ENCODE measurements at places on chromosomes 2 and 18. TPM values are rescaled to one million over a fixed set of nuclear protein-coding genes. Genes with fewer than 3 reads are reported as not detected.

DNA sequence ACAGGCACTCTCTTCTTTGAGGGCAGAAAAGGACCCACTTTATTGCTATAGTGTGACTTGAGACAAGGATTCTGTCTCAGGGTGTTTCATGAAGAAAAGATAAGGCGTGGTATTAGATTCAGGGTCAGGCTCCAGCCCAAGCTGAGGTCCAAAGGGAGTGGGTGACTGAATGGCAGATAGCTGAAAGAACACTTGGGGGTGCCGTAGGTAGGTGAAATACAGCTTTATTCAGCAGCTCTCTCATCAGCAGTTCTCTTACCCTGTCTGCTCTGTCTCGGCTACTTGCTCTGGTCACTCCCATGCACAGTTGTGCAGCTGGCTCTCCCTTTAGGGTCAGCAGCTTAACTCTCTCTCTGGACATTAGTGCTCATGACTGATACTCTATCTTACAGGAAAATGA is 379.9 kb downstream of the LPIN1 start:
- DNase-seq: no peak
- H3K4me3 ChIP-seq: no peak overlapping the region

Gene KCNJ13
- total RNA-seq: not detected

Gene CCBE1
- 3.1 TPM for total RNA-seq

- no peaks in the 10 kb centered on the region for H3K36me3 ChIP-seq
- DNase-seq: no peak
- no peak overlapping the region for H3K27ac ChIP-seq
- H3K4me3 ChIP-seq: no peak overlapping the region
Observed at GRCh38 chr18:48529796-48530195, 9.0 kb upstream of the CTIF start.

- H3K36me3 ChIP-seq: no peaks in the 10 kb centered on the region
- no peaks in the 10 kb centered on the region for H3K4me1 ChIP-seq
- no peaks in the 10 kb centered on the region for H3K27me3 ChIP-seq
- H3K27ac ChIP-seq: no peak overlapping the region
- no peak for DNase-seq
- no peak overlapping the region for H3K4me3 ChIP-seq
Observed at GRCh38 chr2:235234736-235235135, 259.1 kb upstream of the AGAP1 start.

DNA sequence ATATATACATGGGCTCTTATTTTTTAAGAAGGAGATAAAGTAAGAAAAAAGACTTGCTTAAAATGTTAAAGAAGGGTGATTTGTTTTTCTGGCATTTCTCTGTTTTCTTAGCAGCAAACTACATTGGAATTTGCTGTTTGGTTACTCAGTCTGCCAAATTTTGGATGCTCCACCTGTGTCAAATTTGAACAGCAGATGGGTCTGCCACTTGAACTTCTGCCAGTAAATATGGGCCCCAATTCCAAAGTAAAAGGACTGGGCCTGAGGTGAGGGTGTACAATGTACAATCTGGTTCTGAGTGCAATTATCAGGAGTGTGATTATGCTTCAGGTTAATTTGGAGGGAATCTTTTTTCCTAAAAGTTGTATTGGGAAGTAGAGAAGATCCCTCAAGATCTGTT is 794.5 kb downstream of the DSC3 start:
- no peaks in the 10 kb centered on the region for H3K27me3 ChIP-seq
- no peak overlapping the region for H3K27ac ChIP-seq
- H3K36me3 ChIP-seq: no peaks in the 10 kb centered on the region

Gene SLC11A1
- total RNA-seq: 1.1 TPM

Gene PLEKHM3
- total RNA-seq: 8.3 TPM

Gene SLC5A7
- total RNA-seq: not detected

- H3K27me3 ChIP-seq: no peaks in the 10 kb centered on the region
- H3K27ac ChIP-seq: peak overlapping the region; percentile 88
- peak overlapping the region; percentile 82 for H3K4me3 ChIP-seq
- no peak for DNase-seq
- H3K36me3 ChIP-seq: no peaks in the 10 kb centered on the region
Observed at GRCh38 chr2:36357847-36358659, 2.5 kb downstream of the CRIM1 start.

DNA sequence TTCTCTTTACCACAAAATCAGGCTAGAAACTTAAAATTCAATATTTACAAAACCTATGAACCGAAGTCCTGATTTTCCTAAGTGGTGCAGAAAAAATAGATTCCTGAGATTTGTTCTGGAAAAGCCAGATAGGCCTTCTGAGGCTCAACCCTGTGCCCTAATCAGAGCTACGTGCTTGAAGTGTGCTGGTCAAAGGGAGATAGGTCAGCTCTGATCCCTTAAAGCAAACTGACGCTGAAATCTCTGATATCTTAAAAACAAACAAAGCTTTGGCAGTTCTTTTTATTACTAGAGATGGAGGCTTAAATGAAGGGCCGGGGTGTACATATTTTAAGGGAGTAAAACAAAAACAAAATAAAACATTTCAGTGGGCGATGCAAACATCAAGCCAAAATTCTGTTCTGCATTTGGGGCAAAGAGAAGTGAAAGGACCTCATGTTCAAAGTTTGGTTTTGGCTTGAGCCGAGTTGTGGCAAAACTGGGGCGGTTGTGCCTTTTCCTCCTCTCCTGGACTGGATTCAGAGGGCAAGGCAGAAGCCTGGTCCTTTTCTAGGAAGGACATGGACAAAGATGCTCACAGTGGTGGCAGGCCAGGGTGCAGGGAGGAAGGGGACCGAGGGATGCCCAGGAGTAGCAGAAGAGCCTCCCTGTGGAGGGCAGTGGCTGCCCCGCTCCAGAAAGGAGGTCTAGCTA is 295.0 kb downstream of the CDCA7 start:
- H3K4me1 ChIP-seq: no peaks in the 10 kb centered on the region
- DNase-seq: no peak
- no peak overlapping the region for H3K27ac ChIP-seq
- no peak overlapping the region for H3K4me3 ChIP-seq

Gene INO80D
- total RNA-seq: 29.9 TPM

GRCh38 chr2:3661149-3661660 is 3.2 kb downstream of the ALLC start:
- no peak overlapping the region for H3K4me3 ChIP-seq
- no peak overlapping the region for H3K27ac ChIP-seq
- H3K27me3 ChIP-seq: no peaks in the 10 kb centered on the region
- H3K36me3 ChIP-seq: no peaks in the 10 kb centered on the region
- DNase-seq: no peak

Gene CDK5R2
- total RNA-seq: 0.30 TPM

GRCh38 chr2:46632349-46632748 is 153.0 kb downstream of the TMEM247 start:
- H3K4me1 ChIP-seq: no peaks in the 10 kb centered on the region
- H3K27ac ChIP-seq: no peak overlapping the region
- DNase-seq: no peak

Gene THSD7B
- 0.29 TPM for total RNA-seq

Gene TDRD15
- total RNA-seq: not detected

- H3K4me1 ChIP-seq: no peaks in the 10 kb centered on the region
- no peak overlapping the region for H3K27ac ChIP-seq
- no peaks in the 10 kb centered on the region for H3K36me3 ChIP-seq
Observed at GRCh38 chr18:68504441-68505177, 210.3 kb downstream of the TMX3 start.

- no peak overlapping the region for H3K4me3 ChIP-seq
- no peak for DNase-seq
- no peaks in the 10 kb centered on the region for H3K27me3 ChIP-seq
- H3K4me1 ChIP-seq: peaks cover 3% of the 10 kb centered on the region
Observed at GRCh38 chr18:54942144-54942543, 17.1 kb downstream of the CCDC68 start.

Gene FEV
- total RNA-seq: 2.9 TPM

GRCh38 chr2:46855805-46856204 is 59.8 kb downstream of the MCFD2 start:
- no peak overlapping the region for H3K4me3 ChIP-seq
- no peaks in the 10 kb centered on the region for H3K36me3 ChIP-seq
- no peaks in the 10 kb centered on the region for H3K27me3 ChIP-seq
- no peaks in the 10 kb centered on the region for H3K4me1 ChIP-seq
- H3K27ac ChIP-seq: peak overlapping the region; percentile 53

DNA sequence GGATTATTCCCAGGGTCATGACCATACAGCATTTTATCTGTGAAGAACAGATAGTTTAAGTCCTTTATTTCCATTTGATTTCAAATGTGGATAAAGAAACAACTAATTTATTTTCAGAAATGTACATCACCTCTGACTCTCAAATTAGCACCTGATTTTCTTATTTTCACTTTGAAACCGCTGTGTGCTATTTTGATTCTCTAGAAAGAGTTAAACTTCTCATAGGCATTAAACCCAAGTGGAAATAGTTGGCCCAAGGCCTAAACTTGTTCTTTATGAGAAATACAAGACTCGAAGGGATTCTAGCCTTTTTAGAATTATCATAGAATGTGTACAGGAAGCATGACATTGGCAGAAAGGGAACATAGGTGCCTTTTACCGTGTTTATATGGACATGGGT is 41.5 kb upstream of the LTBP1 start:
- H3K36me3 ChIP-seq: no peaks in the 10 kb centered on the region
- no peaks in the 10 kb centered on the region for H3K27me3 ChIP-seq

Gene NDUFAF7
- 12.1 TPM for total RNA-seq

- no peak overlapping the region for H3K4me3 ChIP-seq
- H3K36me3 ChIP-seq: no peaks in the 10 kb centered on the region
- DNase-seq: no peak
- no peak overlapping the region for H3K27ac ChIP-seq
- no peaks in the 10 kb centered on the region for H3K27me3 ChIP-seq
Observed at GRCh38 chr2:8189316-8189715, 492.5 kb upstream of the ID2 start.

DNA sequence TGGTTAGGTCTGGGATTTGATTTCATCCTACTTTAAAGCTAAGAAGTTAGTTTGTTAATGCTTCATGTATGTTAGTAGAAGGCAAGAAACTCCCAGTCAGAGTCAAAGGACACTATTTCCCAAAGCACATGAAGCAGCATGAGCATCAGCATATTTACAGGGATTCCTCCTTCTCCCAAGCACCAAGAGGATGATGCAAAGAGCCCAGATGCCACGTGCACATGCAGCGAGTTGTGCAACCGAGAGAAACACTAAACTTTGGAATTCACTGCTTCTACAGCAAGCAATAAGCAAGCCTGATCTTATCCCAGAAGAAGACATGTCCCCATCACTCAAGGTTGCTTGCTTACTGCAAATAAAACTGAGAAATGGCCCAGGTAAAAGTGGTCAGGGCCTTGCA is 32.5 kb downstream of the CPO start:
- H3K4me3 ChIP-seq: no peak overlapping the region
- H3K4me1 ChIP-seq: no peaks in the 10 kb centered on the region
- peak; percentile 19 for DNase-seq
- no peak overlapping the region for H3K27ac ChIP-seq
- H3K27me3 ChIP-seq: no peaks in the 10 kb centered on the region
- no peaks in the 10 kb centered on the region for H3K36me3 ChIP-seq

DNA sequence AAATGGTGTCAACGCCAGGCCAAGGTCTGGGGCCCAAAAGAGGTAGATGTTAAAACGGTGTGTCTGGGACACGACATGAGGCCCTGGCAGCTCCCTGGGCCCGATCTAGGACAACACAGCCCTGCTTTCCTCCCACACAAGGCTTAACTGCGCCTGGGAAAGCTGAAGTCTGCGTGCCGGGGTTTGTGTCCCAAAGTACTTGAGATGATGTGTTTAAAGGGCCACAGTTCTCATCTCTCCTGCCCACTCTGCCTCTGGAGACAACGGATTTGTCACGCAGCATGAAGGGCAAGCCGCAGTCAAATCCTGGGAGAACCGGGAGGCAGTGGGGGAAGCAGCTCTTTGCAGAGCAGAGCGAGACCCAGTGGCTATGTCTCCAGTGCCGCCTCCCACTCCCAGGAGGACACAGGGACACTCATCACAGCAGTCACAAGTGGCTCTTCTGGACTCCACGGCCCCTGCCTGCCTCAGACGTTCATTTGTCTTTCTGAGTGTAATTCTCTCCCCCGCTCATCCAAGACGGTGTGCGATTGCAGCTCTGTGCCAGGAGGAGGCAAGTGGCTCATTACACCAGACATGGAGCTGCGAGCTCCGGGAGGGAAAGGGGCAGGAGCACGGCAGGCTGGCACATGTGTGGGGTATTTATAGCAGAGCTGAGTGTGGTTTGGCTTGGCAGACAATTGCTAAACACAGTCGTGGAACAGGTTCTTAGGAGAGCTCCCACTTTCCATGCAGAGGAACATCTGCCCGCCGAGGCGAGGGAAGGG is 57.7 kb upstream of the SEMA4C start:
- H3K27ac ChIP-seq: no peak overlapping the region
- no peaks in the 10 kb centered on the region for H3K36me3 ChIP-seq
- DNase-seq: no peak
- no peaks in the 10 kb centered on the region for H3K27me3 ChIP-seq

- no peak overlapping the region for H3K4me3 ChIP-seq
- DNase-seq: no peak
- no peaks in the 10 kb centered on the region for H3K36me3 ChIP-seq
- H3K27me3 ChIP-seq: no peaks in the 10 kb centered on the region
- H3K4me1 ChIP-seq: no peaks in the 10 kb centered on the region
- H3K27ac ChIP-seq: no peak overlapping the region
Observed at GRCh38 chr2:144310889-144311608, 208.9 kb downstream of the ZEB2 start.

Gene MYO3B
- 0.05 TPM for total RNA-seq

- no peak overlapping the region for H3K4me3 ChIP-seq
- no peaks in the 10 kb centered on the region for H3K4me1 ChIP-seq
- H3K27ac ChIP-seq: no peak overlapping the region
- H3K27me3 ChIP-seq: no peaks in the 10 kb centered on the region
Observed at GRCh38 chr2:191363267-191363666, 118.1 kb downstream of the MYO1B start.

- no peaks in the 10 kb centered on the region for H3K4me1 ChIP-seq
- no peak overlapping the region for H3K4me3 ChIP-seq
- no peaks in the 10 kb centered on the region for H3K27me3 ChIP-seq
- H3K27ac ChIP-seq: no peak overlapping the region
Observed at GRCh38 chr2:140643761-140644187, 1487.0 kb downstream of the LRP1B start.

GRCh38 chr18:59950215-59950944 is 50.6 kb downstream of the PMAIP1 start:
- no peak overlapping the region for H3K27ac ChIP-seq
- H3K36me3 ChIP-seq: no peaks in the 10 kb centered on the region
- DNase-seq: no peak
- no peak overlapping the region for H3K4me3 ChIP-seq
- H3K4me1 ChIP-seq: no peaks in the 10 kb centered on the region
- H3K27me3 ChIP-seq: no peaks in the 10 kb centered on the region

Gene DYSF
- total RNA-seq: 7.5 TPM

DNA sequence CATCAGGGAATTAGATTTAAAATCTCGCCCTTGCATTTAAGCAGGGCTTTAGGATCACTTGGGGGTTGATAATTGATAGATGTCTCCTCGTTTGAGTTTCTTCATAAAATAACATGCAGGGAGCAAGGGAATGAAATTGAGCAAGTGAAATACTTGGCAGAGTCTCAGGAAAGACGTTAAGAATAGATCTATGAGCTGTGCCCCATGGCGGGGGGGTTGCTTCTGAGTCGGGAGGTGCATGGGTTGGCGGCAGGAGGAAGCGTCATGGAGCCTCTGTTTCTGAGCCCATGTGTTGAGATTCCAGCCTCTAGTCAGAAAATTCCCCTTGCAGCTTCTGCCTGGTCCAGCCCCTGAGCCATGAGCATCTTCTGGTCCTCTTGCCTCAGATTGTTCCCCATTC is 82.0 kb downstream of the APOB start:
- no peak overlapping the region for H3K4me3 ChIP-seq
- H3K4me1 ChIP-seq: no peaks in the 10 kb centered on the region
- H3K27ac ChIP-seq: no peak overlapping the region
- no peaks in the 10 kb centered on the region for H3K27me3 ChIP-seq

Gene VWA3B
- total RNA-seq: 1.8 TPM

Gene TM4SF20
- 4.2 TPM for total RNA-seq

All from colonic mucosa (tissue), 4 donors.